CD4-positive, alpha-beta T cell (primary cell): ENCODE measurements at places on chromosomes 1 and 21.
A peak's percentile ranks its signal among the peaks of the same experiment; 100 is the strongest.

DNA sequence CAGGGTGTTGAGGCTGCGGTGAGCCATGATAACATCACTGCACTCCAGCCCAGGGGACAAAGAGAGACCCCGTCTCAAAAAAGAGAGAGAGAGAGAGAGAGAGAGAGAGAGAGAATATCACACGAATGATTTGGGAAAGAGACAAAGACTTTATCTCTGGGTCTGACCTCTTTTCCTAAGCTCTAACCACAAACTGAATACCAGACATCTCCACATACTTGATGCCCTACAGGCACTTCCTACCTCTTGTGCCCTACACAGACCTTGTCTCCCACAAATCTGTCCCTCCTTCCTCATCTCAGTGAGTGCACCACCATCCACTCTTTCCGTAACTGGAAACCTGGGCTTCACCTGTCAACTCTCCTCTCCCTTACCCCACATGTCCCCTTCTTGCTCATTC, 27.0 kb upstream of the PTCH2 start:
- no peak for DNase-seq

GRCh38 chr1:3063379-3064295, 5.4 kb upstream of the PRDM16 start:
- DNase-seq, result no peak

DNA sequence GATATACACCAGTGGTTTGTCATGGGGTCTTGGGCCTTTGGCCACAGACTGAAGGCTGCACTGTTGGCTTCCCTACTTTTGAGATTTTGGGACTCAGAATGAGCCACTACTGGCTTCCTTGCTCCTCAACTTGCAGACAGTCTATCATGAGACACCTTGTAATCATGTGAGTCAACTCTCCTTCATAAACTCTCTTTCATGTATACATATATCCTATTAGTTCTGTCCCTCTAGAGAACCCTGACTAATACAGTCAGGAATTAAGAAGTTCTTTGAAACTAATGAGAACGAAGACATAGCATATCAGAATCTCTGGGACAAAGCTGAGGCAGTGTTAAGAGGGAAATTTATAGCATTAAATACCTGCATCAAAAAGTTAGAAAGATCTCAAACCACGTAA, 110.8 kb downstream of the SLC5A9 start:
- no peak for DNase-seq

DNA sequence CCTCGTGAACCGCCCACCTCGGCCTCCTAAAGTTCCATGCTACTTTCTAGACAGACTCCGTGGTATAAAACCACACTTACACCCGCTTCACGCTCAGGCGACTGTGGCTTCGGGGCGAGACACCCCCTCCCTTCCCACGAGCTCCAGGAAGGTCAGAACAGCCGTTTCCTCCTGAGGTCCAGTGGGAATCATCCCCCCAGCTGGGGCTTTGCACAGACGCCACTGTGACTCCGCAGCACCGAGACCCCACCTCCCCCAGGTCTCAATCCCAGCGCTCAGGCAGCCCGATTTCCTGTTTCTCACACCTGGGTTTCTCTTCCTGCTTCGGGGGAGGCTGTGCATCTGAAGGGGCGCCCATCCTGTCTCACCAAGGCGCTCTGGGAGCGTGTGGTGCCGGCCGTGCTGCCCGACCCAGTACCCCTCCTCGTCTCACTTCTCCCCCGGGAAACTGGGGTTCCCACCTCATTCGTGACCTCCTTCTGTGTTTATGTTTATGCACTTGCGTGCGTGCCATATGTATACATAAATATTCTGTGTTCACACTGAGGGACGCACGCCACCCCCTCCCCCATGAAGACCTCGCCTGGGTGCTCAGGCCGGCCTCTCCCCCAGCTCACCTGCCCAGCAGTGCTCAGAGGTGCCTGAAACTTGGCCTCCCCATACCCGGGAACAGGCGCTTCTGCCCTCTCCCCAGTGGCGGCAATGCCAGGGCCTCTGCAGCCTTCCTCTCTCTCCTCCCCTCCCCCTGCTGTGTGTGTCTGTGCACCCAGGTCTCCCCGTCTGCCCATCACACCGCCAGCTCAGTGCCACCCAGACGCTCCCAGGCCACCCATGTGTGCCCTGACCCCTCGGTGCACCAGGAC, 14.6 kb downstream of the SLC35E2B start:
- peak; percentile 41 for DNase-seq

- no peak for DNase-seq
Observed at GRCh38 chr1:89041119-89041641, 18.5 kb upstream of the GBP3 start.

DNA sequence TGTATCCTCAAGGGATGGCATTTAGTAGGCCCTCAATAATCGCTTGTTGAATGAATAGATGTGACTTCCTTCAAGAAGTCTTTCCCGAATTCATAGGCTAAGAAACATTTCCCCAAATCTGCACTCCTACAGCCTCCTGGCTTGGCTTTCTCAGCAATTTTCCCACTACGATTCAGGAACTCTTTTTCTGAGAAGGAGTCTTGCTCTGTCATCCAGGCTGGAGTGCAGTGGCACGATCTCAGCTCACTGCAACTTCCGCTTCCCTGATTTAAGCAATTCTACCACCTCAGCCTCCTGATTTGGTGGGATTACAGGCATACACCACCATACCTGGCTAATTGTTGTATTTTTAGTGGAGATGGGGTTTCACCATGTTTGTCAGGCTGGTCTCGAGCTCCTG, 37.9 kb upstream of the IFFO2 start:
- no peak for DNase-seq

GRCh38 chr1:36133484-36133883, 8.5 kb upstream of the COL8A2 start:
- DNase-seq, result no peak

DNA sequence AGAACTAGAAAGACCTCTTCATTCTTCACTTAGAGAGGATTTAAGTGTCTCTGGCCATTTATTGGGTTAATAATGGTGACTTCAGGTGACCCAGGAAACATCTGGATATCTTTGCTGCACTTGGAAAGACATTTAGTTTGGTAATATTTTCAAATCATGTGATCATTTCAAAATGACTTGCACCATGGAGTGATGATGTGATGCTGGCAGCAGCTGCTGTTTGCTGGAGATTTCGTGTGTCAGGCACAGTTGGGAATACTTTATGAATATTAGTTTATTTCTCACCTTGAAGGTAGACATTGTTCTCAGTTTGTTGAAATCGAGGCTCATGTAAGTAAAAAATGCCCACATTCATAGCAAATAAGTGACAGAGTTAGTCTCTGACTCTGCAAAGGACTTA, 236.0 kb downstream of the DISC1 start:
- DNase-seq, result no peak

GRCh38 chr1:100145116-100145515, 12.2 kb downstream of the TRMT13 start:
- no peak for DNase-seq

- DNase-seq, result peak; percentile 54
Observed at GRCh38 chr1:12618965-12619791, 1.2 kb upstream of the DHRS3 start.

GRCh38 chr1:147080671-147081394, 91.4 kb downstream of the PRKAB2 start:
- DNase-seq, result no peak

DNA sequence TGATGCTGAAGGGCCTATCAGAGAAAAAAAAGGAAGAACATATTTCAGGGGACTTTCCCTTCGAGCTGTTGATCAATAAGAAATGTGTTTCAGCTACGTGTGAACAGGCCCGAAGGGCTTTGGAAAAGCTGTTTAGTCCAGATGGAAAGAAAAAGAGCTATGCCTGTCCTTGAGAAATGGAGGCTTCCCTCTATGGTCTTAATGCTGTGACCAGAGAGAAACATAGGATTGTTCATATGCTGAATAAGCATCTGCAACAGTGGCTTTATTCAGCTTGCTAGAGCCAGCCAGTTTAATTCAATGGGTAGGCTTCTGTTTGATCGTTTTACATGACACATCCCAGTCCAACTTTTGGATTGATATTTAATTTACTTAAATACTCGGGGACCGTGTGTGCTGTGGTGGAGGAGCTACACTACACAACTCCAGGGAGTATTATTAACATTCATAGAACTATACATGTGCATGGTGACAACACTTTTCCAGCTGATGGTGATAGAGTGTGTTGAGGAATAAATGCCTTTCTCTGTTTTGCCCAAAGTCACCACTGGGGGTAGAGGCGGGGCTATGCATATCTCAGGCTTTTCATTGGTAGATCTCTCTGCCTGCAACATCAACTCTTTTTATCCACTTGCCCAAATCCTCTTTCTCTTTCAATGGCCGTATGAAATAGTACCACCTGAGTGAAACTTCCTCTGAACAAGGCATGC, 106.7 kb upstream of the C8B start:
- no peak for DNase-seq

DNA sequence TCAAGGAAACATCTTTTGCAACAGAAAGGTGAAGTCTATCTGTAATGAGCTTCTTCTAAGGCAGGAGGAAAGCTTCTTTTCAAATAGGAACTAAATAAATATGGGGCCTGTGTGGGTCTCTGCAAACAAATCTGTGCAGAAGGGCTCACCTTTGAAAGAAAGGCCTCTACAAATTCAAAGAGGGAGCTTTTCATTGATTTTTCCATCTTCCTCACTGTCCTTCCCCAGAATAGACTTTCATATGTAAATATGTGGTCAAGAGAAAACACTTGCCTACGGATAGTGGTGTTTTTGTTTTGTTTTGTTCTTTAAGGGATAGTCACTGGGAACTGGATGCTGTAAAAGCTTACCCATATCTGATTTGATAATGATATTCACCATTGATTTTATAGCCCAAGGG, 223.4 kb downstream of the DSCAM start:
- DNase-seq, result no peak

DNA sequence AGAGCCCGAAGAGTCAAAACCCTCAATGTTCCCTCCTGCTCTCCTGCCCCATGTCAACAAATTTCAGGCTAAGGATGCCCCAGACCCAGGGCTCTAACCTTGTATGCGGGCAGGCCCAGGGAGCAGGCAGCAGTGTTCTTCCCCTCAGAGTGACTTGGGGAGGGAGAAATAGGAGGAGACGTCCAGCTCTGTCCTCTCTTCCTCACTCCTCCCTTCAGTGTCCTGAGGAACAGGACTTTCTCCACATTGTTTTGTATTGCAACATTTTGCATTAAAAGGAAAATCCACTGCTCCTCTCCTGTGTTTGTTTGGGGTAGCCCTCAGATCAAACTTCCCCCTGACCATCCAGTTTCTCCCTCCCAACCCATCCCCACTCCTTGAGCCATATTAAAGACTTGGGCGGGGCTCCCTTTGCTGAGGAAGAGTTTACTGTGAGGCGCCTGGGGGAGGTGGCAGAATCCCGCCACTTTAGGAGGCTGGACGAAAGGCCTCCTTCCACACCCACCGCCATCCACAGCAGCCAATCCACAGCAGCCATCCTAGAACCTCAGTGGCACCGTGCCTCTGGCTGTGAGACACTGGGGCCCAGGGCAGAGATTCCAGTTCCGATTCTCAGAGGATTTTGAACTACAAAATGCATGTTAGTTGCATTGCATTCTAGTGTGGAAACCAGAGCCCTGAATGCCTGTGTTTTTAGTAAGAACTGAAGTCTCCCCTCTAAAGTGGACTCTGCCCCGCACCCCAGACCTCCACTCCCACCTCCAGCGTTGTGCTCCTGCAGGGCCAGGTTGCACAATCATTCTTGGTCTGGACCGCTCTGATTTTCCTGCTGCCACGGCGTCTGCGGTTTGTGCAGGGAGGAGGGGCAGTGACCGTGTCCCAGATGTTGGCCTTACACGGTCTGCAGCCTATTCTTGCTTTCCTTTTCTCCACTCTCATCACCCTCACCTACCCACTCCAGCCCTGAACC, 3.0 kb downstream of the OLFML3 start:
- no peak for DNase-seq

- no peak for DNase-seq
Observed at GRCh38 chr1:230114237-230114651, 47.2 kb downstream of the GALNT2 start.

GRCh38 chr21:46120301-46121285, 22.7 kb downstream of the COL6A2 start:
- DNase-seq, result no peak

DNA sequence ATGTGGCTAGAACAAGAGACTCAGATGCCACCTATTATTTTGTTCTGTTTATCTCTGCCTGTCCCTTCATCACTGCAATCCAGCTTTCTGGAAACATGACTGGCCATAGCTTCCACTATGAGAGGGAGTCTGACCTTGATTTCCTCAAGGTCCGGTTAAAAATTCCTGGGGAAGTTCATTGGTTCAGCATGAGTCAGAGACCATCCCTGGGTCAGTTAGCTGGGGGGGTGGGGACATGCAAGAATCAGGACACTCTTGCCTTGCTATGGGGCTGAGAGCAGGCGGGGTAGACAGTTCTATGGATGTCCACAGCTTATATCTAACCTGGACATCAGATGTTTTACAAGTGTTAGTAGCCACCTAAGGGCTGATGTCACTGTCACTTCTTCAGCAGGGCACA, 81.1 kb downstream of the TENT5C start:
- no peak for DNase-seq

- no peak for DNase-seq
Observed at GRCh38 chr1:171141688-171142415, 43.2 kb upstream of the FMO2 start.

DNA sequence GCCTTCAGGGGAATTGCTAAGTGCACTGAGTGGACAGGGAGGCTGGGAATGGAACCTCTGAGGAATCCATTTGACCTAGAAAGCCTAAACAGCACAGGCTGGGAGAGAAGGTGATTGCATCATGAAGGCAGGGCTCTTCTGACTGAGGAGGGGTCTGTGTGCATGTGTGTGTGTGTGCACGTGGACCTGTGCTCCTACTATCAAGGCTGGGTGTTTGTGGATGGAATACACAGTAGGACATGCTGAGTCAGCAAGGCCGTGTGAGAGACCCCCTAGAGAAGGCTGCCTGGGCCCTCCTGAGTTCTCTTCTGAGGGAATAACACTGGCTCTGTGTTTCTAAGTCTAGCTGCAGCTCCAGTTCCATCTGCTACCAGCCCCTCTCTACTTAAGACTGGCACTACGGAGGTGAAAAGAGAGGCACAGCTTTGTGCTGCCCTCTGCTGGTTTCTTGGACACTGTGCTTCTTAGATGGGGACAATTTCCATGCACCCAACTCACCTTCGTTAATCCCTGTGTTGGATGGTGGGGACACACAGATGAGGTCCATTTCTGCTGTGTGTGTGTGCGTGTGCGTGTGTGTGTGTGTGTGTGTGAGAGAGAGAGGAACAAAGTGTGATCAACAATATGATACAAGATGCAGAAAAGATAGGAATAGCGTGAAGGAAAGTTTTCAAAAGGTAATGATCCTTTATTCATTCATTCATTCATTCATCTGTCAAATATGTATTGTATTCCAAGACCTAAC, 6.2 kb upstream of the EFCAB14 start:
- peak; percentile 78 for DNase-seq

DNA sequence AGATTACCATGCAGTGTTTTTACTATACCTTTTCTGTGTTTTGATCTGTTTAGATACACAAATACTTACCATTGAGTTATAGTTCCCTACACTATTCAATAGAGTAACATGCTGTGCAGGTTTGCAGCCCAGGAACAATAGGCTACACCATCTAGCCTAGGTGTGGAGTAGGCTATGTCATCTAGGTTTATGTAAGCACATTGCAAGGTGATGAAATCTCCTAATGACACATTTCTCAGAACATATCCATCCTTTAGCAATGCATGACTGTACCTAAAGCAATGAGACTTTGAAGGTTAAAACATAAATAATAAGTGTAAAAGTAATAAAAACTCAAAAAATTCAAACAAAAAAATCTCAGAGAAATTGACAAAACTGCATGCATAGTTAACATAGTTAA, 358.6 kb downstream of the USH2A start:
- DNase-seq, result no peak

GRCh38 chr1:43524804-43525203, 5.9 kb upstream of the PTPRF start:
- DNase-seq, result no peak
